NCI-H510A (cell line): ENCODE measurements at places on chromosomes 16 and 17.

DNA sequence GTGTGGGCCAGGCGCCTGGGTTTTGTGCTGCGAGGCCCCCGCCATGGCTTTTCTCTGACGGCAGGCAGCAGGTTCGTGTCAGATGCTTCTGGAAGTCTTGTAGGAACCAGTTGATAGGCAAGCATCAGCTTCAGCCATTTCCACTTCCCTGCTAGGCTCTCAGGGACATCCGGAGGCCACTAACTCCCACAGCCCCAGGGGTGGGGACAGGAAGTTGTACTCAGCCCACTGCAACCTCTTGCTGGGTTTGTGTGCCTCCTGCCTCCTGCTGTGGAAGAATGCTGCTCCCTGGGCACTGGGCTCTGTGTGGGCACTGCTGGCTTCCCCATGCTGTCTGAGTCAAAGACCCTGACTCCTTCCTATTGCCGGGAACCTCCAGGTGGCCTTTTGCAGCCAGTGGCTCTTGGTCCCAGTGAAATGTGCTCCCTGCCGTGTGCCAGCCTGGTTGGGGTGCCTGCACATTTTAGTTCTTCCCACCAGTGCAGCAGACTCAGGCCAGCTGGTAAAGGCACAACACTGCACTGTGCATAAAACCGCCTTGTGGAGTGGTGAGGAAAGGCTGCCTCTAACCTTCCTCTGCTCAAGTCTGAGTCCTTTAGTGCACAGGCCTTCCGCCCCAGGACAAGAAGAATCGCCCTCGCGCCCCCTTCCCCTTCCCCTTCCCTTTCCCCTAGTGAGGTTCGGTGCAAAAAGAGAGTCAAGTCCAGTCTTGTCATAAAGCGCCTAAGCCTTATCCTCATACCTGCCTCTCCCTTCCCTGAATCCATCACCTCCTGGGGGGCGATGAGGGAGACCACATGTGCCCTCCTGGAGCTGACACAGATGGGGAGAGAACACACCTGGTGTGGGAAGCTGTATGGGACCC is 16.6 kb downstream of the LDHD start:
- DNase-seq: peak; percentile 12

GRCh38 chr16:50388496-50388895 is 19.7 kb upstream of the BRD7 start:
- DNase-seq: no peak

DNA sequence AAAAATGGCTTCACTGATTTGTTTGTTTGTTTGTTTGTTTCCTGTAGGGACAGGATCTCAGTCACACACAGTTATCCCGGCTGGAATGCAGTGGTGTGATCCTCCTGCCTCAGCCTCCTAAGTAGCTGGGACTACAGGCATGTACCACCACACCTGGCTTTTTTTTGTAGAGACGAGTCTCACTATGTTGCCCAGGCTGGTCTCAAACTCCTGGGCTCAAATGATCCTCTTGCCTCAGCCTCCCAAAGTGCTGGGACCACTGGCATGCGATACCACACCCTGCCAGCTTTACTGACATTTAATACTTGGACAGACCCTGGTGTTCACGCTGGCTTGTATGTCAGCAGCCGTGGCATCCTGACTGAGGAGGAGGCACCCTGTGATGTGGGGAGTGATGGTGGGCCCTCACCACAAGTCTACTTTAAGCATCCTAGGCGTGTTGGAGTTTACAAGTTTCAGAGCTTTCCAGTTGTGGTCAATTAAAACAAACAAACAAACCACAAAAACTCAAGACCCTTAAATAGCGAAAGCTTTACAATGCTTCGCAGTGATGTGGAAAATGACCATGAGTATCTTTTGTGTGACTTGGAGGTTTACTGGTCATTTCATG is 5.1 kb downstream of the ABCA3 start:
- no peak for DNase-seq

- no peak for DNase-seq
Observed at GRCh38 chr17:27990100-27990499, 52.4 kb upstream of the NLK start.

GRCh38 chr16:25109643-25110042 is 1.9 kb upstream of the LCMT1 start:
- DNase-seq: no peak

DNA sequence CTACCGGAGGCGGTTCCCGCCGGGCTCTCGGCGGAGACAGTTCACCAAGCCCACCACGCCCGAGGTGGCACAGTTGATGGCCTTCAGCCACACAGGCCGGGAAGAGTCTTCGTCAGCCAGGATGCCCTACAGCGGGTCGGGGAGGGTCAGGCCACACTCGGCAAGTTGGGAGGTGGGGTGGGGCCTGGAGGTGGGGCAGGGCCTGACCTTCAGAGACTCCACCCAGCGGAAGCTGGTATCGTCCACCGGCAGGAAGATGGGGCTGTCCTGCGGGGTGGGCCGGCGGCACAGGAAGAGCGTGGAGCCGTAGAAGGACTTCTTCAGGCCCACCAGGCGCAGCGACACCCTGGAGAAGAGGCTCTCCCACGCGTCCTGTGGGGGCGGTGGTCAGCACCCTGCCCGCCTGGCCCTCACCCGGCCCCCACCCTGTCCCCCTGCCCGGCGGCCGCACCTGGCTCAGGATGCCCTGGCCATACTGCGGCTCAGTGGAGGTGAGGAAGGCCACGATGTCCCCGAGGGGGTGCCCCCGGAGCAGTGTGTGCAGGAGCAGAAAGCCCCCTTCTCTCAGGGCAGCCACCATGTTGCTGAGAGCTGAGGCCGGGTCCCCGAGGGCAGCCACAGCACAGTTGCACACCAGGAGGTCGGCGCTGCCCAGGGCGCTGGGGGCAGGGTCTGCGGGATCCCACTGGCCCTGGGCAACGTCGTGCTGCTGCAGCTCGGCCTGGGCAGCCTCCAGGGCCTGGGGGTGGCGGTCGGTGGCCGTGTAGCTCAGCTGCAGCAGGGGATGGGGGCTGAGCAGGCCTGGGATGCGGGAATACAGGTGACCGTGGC is 12.8 kb downstream of the FASN start:
- DNase-seq: no peak

DNA sequence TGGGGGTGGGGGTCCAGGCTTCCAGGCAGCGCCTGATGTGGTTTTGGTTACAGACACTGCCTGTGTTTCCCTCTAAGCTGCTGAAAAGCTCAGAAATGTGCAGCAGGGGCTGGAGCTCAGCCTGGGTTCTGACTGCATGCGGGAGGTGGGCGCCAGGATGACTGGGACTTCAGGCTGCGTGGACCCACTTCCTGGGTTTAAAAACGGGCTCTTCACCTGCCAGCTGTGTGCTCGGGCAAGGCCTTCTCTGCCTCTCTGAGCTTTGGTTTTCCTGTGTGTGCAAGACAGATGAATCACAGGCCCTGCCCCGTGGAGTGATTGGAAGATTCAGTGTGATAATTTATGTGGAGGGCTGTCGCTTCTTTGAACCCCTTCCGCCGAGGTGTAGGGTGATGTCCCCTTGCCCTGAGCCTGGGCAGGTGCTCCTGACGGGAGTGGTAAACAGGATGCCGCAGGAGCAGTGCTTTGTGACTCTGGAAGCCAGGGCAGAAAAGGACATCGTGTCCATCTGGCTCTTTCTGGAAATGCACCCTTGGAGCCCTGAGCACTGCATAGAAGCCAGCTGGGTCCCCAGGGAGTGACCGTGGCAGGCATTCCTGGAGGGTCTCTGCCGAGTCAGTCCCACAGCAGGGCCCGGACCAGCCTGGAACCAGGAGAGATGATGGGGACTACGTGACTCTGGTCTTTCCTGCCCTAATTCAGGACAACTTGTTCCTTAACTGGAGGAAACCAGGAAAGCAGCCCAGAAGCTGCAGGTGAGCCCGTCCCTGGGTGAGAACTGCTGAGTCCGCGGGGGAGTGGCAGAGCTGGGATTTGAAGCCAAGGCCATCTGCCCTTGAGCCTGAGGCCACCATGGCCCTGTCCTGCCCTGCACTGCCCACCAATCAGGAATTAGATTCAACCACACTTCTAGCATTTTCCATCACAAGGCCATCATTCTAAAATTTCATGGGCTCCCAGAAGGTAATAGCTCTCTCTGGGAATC is 28.5 kb upstream of the SLC7A5 start:
- no peak for DNase-seq

DNA sequence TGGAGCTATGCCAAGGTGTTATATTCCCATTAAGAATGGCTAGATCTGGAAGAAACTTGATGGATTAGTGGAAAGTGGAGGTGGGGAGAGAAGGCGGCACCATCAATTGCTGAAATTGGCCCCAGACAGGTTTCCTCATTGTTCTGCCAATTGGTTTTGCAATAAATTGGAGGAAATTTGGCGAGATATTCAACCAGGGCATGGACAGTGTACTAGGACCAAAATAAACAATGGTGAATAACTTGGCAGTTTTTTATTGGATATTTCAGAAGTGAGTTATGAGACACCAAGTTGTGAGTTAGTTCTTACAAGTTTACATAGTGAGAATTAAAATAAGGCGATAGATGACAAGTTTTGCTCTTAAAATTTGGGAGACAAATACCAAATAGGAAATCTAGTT is 41.1 kb upstream of the SOX9 start:
- DNase-seq: no peak

GRCh38 chr16:4425378-4426020 is at the start of gene DNAJA3:
Gene DNAJA3 (plus strand): TSS chr16:4425868. CDS start chr16:4425882, 14 bp downstream.
- peak; percentile 76 for DNase-seq

DNA sequence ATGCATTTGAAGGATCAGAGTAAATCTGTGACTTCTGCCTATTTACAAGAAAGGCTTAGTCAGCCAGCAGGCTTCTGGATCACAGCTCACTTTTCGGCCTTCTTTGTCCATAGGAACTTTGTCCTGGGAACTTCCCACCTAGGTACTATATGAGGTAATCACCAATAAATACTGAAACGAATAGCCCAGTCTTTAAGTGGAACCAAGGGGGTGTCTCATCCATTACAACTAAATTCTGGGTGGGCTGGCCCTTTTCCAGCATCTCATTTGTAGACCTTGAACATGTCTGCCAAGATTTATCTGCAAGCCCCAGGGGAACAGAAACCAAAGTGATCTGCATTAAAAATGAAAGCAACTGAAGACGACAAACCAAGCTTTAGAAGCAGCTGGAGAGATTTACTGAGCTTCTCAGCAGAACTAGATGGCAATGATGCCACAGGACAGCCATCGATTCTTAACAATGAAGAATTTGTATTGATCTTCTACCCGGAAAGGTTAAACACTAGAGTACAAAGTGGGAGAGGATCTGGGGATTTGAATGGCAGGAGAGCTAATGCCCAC is 55.5 kb downstream of the SNX11 start:
- DNase-seq: no peak

DNA sequence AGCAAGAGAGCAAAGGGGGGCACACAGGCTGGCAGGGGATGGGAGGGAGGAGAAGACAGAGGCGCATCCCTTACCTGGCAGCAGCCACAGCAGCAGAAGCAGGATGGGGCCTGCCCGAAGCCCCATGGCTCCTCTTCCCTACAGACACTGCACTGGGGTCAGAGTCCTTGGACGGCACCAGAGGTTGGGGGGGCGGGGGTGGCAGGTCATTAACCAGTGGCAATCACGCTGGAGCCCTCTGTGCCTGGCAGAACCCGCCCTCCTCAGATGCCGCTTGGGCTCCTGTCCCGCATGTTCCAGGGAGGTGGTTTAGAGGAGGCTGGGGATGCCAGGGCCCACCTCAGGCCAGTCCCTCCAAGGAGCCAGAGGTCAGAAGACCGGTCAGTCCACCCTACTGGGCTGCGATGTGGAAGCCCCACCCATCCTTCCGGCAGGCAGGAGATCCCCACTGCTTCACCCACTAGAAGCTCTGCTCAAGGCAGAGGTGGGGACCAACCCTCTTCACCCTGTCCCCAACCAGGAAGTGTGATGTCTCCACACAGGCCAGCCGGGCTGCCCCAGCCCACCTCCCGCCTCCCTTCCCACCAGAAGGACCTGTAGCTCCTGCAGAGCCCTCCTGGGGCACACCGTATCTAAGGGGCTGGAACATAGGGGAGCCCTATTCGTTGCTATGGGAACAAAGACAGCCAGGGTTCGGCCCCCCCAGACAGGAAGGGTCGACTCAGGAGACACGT is 11.7 kb downstream of the ZG16B start:
- no peak for DNase-seq

GRCh38 chr17:1617620-1618174 is 10.9 kb downstream of the SLC43A2 start:
- no peak for DNase-seq

DNA sequence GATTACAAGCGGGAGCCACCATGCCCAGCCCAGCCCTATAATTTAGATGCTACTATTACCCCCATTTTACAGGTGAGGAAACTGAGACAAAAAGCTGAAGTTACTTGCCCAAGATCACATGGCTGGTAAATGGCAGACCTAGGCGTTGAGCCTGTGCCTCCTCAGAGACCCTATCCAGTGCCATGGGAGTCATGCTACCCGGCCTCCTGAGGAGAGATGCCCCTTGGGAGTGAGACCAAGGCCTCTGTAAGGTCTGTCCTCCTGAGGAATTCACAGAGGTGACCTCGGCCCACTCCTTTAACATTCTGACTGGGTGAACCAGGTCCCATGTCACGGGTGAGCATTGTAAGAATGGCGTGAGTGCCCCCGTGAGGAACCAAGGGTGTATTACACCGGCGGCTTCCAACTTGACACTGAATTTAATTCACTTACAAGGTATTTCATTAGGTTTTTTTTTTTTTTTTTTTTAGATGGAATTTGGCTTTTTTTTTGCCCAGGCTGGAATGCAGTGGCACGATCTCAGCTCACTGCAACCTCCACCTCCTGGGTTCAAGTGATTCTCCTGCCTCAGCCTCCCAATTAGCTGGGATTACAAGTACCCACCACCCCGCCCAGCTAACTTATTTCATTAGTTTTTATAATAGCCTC is 95.7 kb downstream of the ABCC6 start:
- peak; percentile 43 for DNase-seq
